ENCODE measurements at places on chromosomes 16 and 17.

DNA sequence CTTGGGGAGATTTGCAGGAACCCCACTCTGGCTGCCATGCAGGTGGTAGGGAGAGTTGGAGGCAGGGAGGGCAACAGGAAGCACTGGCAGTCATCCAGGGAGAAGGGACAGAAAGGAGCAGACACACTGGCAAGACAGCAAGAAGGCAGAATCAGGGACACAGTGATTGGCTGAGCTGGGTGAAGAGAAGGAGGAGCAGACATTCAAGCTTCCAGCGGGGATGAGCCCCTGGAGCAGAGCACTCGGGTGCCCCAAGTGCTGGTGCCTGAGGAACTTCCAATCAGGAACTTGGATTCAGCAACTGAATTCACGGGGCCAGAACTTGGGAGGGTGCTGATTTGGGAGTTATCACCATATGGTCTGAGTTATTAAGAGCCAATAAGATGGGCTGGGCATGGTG, 6.3 kb upstream of the ITGA3 start:
- DNase-seq = no peak

GRCh38 chr17:6675201-6675825, 23.8 kb downstream of the C17orf100 start:
- no peak for DNase-seq

DNA sequence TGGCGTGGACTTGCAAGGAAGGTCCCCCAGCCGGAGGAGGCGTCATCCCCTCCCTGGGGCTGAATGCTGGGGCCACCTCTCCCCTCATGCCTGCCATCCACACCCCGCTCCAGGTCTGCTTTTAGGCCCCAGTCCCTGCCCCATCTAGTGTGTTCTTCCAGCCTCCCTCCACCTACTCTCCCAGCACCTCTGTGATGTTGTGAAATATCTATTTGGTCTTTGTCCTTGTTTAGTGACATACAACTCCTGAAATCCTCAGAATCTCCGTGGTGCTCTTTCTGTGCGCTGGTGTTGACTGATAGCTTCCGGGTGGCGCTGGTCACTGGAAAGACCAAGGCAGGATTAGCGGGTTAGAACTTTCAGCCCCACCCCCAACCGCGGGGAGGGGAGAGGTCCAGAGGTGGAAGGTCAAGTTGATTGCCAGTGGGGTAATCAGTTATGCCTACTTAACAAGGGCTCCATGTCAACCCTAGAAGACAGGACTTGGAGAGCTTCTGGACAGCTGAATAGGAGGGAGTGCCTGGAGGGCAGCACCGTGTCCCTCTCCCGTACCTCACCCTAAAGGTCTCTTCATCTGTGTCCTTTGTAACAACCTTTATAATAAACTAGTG, 10.1 kb downstream of the TBC1D24 start:
- DNase-seq = no peak

GRCh38 chr17:17900615-17901520, 64.1 kb upstream of the SREBF1 start:
- no peak for DNase-seq

DNA sequence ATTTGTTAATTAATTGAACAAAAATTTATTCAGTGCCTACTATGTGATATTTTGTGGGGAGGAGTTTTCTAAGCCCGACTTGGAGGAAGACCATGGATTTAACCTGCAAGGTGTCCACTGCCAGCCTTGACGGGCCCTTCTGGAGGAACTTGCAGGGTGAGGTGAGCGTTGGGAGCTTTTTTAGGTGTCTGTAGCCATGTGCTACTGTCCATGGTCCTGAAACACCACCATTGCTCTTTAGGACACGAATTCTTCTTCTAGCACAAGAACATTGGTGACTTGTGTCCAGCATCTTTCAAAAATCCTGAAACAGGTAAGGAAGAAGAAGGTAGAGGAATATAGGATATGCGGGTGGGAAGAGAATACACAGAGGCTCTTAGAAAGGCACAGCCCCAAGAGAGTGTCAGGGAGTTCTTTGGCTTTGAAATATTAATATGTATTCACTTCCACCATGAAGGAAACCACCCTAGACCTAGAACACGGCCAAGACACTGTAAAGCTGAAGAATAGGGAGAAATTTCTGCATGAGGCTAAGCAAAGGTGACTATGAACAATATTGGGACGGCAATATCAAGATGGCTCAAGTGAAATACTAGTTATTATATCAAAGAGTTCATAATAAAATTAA, 27.9 kb upstream of the OR4D1 start:
- DNase-seq = peak; percentile 73

GRCh38 chr16:14205666-14206065, 134.5 kb downstream of the MRTFB start:
- DNase-seq = no peak

DNA sequence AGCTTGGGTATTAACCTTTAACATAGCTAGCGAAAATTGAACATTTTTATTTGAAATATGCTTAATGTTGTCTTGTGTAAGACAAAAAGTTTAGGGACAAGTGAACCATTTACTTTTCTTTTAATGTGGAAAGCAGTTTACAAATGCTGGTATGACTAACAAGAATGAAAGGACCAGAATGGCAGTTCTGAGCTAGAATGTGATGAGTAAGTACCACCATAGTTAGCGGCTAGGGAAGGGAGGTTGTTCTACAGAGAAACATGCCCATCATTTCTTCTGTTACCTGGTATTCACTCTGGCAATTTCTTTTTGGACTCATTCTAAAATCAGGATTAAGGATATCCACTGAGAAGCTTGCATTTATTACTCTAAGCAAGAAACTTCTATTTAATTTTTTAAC, 121.1 kb downstream of the WWOX start:
- no peak for DNase-seq

DNA sequence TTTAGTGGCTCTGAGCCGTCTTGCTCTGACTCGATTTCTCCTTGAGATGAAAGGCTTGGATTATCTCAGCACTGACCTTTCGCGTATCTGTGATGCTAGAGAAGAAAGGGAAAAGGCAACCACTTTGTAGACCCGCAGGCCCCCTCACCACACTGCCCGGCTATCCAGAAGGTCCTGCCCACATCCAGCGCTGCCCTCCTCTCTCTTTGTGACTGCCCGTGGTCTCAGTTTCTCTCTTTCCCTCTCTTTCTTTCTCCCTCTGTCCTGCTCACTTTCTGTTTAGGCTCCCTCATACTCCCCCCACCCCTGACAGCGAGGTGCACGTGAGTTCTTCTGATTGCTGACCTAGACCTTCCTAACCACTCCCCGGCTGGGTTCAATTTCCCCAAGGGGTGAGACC, 12.8 kb upstream of the TBX21 start:
- no peak for DNase-seq

DNA sequence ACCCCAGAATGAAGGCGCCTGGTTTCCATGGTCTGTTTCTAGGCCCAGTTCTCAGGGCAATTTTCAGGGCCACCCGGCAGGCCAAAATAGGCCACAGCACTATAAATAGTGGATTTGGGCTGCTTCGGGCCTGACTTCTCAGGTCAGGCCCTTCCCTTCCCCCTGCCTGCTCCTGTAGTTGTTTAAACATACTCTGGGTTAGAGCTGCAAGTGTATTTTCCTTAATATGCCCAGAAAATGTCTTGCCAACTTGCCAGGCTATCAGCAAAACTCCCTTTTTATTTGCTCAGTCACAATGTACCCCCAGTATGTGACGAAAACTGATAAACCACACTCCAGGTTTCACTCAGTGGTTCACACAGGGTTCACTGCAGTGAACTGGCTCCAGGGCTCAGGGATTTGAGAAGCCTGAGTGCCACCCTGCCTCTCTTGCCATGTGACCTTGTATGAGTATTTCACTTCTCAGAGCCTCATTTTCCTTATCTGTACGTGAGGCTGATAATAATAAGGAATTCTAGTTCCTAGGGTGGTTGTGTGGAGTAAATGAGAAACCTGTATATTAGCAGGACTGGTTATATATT, 76.5 kb downstream of the GPRC5B start:
- DNase-seq = no peak

DNA sequence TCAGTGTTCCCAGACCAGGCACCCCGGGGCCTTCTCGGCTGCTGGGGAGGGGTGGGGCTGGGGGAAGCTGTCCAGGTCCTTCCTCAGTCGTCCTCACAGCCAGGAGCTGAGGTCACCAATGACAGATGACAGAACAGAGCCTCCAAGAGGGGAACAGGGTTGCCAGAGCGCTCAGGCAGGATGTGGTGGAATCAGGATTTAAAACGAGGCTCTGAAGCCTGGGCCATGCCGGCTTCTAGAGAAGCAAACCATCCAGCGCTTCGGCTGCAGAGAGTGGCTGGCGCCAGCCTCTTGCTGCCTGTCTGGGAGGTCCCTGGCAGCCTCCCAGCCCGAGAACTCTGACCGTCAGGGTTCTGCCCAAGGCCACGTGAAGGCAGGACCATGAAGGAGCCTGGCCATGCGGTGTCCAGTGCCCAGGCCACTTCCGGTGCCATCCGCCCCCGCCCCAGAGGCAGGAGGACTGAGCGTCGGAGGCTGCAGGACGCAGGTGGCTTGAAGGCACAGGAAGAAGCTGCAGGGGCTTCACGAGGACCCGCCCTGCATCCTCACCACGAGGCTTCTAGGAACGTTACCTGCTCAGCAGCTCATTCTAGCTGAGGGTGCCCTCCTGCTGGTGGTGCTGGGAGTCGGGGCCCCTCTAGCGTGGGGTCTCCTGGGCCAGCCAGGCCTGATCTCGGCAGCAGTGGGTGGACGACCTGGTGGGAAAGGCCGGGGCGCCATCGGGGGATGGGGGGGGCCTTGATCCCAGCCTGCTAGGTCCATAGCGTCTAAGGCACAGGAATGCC, 78.5 kb downstream of the KLHDC4 start:
- DNase-seq = no peak

- peak; percentile 66 for DNase-seq
Measured at GRCh38 chr17:80477647-80478478, 1.5 kb upstream of the NPTX1 start.

DNA sequence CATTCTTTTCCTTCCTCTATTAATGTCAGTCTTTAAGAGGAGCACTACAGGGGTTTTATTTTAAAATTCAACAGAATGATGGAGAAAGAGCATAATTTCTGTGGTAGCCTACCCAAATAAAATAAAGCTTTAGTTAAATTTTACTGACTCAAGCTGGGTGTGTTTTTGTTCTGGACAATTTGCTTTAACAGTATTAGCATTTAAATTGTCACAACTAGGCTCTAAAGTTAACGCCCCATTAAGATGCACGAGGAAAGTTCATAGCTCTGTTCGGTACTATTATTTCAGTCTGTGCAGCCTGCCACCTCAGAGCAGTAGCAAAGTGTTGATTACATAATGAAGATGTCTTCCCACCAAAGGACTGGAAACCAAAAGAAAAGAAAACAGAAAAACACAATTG, 52.0 kb downstream of the CDK12 start:
- DNase-seq = no peak

DNA sequence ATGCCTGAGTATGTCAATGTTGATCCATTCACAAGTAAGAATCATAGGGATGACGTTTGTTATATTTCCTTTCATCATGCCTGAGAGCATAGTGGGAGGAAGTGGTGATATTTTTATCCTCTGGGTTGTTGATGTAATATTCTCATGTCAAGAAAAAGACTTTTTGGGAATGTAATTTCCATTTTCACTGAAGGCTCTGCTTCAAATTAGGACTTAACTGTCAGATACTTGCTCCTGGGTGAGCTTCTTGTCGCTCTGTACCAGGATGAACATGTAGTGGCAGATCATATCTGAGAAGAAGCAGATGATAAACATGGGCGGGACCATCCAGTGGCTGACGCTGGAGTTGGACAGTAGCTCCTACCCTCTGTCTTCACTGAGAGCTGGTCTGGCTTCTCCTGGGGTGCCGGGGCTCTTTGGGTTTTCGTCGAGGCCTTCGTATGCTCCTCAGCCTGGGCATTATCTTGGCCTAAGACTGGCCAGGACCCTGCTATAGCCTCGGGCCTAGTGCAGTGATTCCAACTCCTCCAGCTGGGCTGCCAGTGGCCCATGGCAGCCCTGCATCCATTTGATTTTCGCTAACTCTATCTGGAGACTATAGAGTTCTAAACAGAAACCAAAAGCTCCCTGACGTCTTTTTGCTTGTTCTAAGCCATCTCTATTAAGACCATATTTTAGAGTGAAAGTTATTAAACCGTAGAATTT, 19.7 kb downstream of the CYB5B start:
- DNase-seq = peak; percentile 53

Measured in activated naive CD4-positive, alpha-beta T cell treated with anti-CD3 and anti-CD28 coated beads, Interleukin-2, amount 10 ng/mL, durations not matched to agents 7 days and 5 days (primary cell).